Fibroblast of villous mesenchyme (primary cell): ENCODE measurements at places on chromosomes 1 and 21.

GRCh38 chr1:91673613-91674012 is 173.0 kb downstream of the CDC7 start:
- DNase-seq = peak; percentile 77

DNA sequence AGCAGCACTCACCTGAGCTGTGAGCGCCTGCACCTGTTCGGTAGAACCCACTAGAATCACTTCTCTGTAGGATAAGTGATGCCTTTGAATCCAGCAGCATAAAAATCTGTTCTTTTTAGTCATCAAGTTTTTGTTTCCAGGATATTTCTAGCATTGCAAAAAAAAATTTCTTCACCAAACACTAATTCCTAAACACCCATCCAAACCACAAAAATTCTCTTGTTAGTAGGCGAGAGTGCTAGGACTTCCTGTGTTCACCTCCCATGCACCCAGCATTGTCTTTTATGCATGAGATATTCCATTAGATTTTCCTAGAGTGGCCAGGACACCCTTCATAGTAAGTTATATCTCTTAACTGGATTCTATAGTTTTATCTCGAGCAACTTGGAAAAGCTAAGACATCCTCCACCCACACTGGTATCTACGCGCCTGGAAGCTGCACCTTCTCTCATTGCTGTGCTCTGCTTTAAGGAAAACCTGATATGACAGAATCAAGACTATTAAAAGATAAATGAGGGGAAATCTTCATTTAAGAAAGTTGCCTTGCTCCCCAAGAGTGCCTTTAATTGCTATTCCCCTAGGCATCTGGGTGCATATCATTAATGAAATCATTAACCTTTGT is 12.3 kb downstream of the SERTAD4 start:
- DNase-seq = no peak

GRCh38 chr1:107824946-107825345 is 140.0 kb downstream of the VAV3 start:
- no peak for DNase-seq

DNA sequence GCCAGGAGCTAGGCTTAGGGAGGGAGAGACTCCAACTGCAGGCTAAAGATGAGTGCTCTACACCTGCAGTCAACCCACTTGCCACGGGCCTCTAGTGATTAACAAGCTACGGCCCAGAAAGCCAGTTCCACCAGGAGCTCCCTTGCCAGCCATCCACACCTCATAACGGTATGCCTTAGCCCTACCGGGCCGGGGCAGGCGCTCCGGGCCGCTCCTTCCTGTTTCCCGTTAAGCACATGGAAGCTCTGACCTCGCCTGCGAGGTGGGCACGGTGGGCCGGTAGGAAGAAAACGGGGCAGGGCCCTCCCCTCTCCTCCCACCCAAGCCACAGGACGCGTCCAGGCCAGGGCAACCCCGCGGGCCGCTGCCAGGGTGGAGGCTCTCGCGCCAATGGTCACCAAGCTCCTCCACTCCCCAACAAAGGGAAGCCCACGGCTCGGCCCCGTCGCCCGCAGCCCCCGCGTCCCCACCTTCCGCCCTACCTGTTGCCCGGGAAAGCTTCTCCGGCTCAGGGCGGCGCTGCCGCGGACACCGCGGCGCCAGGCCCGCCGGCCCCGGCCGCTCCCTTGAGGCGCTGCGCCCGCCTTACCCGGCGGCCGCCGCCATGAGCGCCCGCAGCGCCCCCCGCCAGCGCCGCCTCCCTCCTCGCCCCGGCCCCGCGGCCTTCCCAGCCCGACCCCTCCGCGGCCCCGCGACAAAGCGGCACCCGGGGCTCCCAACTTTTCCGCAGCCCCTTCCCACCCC is 627 bp downstream of the CERS2 start:
- DNase-seq = peak; percentile 23

- no peak for DNase-seq
Observed at GRCh38 chr21:42296501-42296900, 18.7 kb downstream of the TFF3 start.

- DNase-seq = no peak
Observed at GRCh38 chr1:36658838-36659237, 176.1 kb upstream of the CSF3R start.

- DNase-seq = peak; percentile 45
Observed at GRCh38 chr1:925561-926421, 2.1 kb downstream of the SAMD11 start.

DNA sequence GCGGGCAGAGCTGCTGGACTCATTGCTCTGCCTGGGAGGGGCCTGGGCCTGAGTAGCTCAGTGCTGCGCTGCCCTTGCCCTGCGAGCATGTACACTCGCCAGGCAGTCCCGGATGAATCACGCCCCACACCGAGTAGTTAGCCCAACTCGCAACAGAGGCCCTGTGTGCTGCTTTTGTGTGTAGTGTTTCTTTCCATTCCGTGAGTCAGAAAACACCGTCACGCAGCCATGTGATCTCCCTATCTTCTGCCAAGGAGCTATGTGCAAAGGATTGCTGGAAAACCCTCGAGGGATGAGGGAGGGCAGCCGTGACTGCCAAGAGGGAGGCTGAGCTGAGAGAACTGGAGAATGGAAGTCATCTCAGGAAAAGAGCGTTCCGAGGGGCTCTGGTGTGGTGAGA is 37.3 kb downstream of the NENF start:
- peak; percentile 96 for DNase-seq

- no peak for DNase-seq
Observed at GRCh38 chr21:16102113-16102512, 372.3 kb downstream of the USP25 start.

DNA sequence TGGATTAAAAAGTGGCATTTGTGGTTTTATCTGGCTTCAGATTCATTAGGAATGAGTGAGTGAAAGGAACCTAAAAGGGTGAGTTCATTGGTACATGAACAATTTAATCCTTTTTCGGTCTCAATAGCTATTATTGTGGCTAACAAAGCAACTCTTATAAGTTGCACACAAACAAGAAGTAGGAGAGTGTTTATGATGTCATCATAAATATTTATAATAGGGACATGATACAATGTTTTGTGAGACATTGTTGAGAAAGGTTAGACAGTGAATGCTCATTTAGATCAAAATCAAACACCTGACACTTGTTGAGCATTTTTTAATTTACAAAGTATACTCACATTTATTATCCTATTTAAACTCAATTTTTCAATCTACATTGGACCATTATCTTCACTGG is 363.4 kb downstream of the PDE4B start:
- no peak for DNase-seq

- no peak for DNase-seq
Observed at GRCh38 chr1:109050228-109050995, 8.5 kb upstream of the WDR47 start.

- peak; percentile 86 for DNase-seq
Observed at GRCh38 chr1:3772027-3772714, 378 bp upstream of the SMIM1 start.

DNA sequence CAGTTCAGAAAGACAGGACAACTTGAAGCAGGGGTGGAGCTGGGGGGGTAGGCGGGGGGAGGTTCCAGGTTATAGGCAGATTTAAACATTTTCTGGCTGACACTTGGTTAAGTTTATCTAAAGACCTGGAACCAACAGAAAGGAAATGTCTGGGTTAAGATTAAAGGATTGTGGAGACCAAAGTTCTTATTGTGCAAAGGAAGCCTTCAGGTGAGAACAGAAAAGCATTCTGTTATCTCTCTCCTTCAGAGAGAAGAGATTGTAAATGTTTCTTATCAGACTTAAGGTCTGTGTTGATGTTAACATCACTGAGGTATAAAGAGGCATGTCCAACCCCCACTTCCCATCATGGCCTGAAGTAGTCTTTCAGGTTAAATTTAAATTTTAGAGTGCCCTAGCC is 3.7 kb upstream of the ACADM start:
- DNase-seq = no peak

DNA sequence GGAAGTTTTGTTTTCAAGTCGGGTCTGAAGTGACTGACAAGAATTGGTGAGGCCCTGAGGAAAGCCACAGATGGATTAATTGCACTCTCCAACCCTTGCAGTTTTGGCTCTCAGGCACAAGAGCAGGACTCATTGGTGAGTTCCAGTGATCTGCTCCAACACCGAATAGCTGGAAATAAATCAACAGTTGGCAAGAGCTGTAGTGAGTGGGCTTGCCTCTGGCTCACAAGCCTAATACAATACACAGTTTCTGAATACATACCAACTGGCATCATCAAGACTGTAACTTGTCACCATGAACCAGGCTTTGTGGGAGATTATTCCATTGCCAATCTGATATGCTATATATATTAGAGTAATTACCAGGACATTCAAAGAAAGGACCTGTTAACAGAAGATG is 131.6 kb downstream of the GRIK1 start:
- no peak for DNase-seq

GRCh38 chr1:213987927-213988506 is at the start of gene PROX1:
Gene PROX1, plus strand, starts transcription at chr1:213987973. Its CDS starts 8,563 bp downstream, at chr1:213996536.
- DNase-seq = peak; percentile 83

GRCh38 chr1:115068826-115069585 is 20.3 kb downstream of the TSPAN2 start:
- no peak for DNase-seq

DNA sequence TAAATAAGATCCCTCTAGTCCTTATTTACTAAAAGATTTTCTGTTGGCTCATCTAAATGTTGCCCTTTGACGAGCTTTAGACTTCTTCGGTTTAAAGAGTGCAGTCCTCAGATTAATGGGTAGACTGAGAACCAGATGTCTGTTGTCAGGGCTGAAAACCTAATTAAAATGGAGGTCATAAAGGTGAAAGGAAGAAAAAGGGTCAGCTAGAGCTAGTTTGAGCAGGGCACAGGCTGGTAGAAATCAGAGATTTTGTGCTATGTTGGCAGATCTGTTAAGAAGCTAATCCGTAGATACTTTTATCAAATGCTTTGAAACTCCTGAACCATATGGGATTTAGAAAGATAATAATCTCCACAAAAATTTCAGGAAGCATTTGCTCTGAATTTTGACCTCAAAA is 959.0 kb downstream of the PLA2G4A start:
- DNase-seq = no peak

DNA sequence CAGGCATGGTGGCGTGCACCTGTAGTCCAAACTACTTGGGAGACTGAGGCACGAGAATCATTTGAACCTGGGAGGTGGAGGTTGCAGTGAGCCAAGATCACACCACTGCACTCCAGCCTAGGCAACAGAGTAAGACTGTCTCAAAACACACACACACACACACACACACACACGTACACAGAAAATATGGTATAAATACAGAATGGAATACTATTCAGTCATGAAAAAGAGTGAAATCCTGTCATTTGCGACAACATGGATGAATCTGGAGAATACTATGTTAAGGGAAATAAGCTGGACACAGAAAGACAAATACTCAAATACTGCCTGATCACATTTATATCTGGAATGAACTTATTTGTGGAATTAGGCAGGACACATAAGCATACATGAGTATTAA is 18.4 kb downstream of the FOXD2 start:
- DNase-seq = no peak

- DNase-seq = peak; percentile 24
Observed at GRCh38 chr1:211352985-211353515, 26.4 kb downstream of the TRAF5 start.

GRCh38 chr1:165288350-165289120 is 68.0 kb downstream of the LMX1A start:
- DNase-seq = no peak

- no peak for DNase-seq
Observed at GRCh38 chr1:226420328-226420727, 12.4 kb upstream of the PARP1 start.

DNA sequence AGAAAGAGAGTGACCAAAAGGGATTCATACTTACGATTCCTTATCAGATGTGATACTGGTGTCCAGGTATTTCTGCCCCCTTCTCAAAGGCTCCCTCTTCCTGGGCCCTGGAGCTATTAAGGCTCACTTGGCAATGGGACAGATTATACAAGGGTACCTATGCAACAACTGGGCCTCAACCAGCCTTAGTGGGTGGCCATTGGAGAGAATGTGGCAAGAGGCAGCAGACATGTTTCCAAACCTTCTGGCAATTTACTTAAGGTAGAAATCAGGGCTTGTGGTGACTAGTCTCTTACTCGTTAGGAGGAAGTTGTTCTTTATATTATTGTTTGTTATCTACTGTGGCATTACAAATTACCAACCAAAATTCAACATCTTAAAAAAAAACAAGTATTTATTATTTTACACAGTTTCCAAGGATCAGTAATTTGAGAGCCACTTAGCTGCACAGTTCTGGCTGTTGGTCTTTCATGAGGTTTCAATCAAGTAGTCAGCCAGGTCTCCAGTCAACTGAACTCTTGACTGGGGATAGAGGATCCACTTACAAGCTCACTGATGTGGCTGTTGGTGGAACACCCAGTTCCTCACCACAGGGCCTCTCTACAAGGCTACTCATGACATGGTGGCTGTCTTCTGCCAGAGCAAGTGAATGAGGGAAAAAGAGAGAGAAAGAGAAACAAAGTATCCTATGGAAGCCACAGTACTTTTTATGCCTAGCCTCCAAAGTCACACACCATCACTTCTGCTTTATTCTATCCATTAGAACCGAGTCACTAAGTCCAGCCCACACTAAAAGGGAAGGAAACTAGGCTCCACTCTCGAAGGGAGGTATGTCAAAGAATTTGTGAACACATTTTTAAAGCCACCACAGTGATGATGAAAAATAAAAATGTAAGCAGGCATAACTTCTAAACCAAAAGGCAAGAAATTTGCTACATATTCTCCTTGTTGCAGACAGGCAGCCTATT is 10.7 kb downstream of the ZNF648 start:
- DNase-seq = no peak

GRCh38 chr1:101440485-101440884 is 203.7 kb downstream of the S1PR1 start:
- DNase-seq = no peak

GRCh38 chr1:117828201-117828600 is 101.2 kb downstream of the GDAP2 start:
- peak; percentile 80 for DNase-seq

- DNase-seq = no peak
Observed at GRCh38 chr1:19460535-19461219, 24.7 kb downstream of the CAPZB start.

DNA sequence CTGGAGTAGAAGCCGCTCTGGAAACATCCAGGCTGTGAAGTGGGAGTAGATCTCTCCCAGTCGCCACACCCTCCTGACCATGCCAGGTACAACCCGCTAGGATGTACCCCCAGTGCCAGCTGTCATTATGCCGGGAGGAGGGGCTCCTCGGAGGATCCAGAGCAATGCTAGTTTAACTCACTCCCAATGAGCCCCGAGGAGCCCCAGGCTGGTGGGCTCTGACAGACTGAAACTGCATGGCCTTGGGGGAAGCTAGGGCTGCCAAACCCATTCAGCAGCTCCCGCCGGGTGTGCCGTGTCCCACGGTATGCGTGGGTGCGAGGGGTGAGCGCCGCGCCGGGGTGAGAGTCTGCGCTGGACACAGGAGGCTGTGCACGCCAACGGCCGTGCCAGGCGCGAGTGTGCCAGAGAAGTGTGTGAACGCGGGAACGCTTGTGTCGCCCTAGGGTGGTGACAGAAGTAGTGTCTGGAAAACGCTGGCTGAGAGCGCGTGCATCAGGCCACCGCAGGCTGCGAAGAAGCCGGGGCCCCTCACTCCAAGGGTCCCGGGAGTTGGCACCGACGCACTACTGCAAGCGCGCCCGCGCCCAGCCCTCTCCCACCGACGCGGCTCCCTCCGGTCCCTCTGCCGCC is 177.1 kb upstream of the EDN2 start:
- DNase-seq = no peak

GRCh38 chr1:230701895-230702768 is 11.8 kb downstream of the AGT start:
- DNase-seq = no peak
